Thymus (tissue), 14 donors: ENCODE measurements at places on chromosomes 12 and 14. TPM values are rescaled to one million over a fixed set of nuclear protein-coding genes. Genes with fewer than 3 reads are reported as not detected.

DNA sequence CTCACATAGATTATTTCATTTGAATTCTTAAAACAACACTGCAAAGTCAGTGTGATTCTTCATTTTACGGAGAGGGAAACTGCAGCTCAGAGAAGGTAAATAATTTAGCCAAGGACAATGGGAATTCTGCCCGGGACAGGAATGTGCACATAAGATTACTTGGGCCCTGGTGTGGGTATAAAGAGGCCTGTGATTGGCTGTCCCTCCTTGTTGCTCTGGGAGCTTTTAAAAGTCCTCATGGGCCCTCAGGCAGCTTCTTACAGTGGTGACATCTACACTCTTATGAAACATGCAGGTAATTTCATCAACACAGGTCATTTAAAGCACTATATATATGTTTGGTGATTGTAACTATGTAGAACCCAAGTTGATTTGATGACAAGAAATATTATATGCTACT, 100.3 kb downstream of the ESR2 start:
- no peak for DNase-seq

The HSP90AA1 gene
- total RNA-seq: 487 TPM

DNA sequence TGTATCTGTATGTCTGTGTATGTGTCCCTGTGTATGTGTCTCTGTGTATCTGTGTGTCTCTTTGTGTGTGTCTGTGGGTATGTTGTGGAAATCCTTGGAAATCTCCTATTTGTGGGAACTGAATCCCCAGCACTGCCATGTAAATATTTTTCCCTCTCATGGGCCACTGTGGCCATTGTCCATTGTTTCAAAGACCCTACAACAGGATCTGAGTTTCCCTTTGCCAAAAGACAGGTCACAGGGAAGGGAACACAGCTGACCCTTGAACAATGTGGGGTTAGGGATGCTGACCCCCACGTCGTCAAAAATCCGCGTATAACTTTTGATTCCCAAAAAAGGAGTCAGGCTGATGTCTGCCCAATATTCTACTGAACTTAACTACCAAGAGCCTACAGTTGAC, 22.5 kb upstream of the BCL2L14 start:
- DNase-seq: no peak

The PARPBP gene
- 16.2 TPM for total RNA-seq

The CYP27B1 gene
- 0.42 TPM for total RNA-seq

GRCh38 chr14:55070981-55071411, 19.5 kb downstream of the MAPK1IP1L start:
- DNase-seq: no peak

The BEGAIN gene
- total RNA-seq: 0.42 TPM

GRCh38 chr12:90945070-90945649, 9.8 kb downstream of the CCER1 start:
- DNase-seq: no peak

GRCh38 chr14:58395562-58395811, 243 bp upstream of the TOMM20L start:
- no peak for DNase-seq

- DNase-seq: no peak
These were observed 184.8 kb upstream of the PDE3A start for GRCh38 chr12:20183563-20183962.

The PGAM5 gene
- 31.6 TPM for total RNA-seq

The ALX1 gene
- 0.05 TPM for total RNA-seq

GRCh38 chr12:3160081-3160480, 82.9 kb downstream of the TSPAN9 start:
- no peak for DNase-seq

The KLRK1 gene
- total RNA-seq: 13.4 TPM

The CLEC6A gene
- 0.09 TPM for total RNA-seq
